ENCODE measurements at places on chromosomes 12 and 14. TPM values are rescaled to one million over a fixed set of nuclear protein-coding genes. Genes with fewer than 3 reads are reported as not detected.
A peak's percentile ranks its signal among the peaks of the same experiment; 100 is the strongest.

The INTS13 gene
- polyA plus RNA-seq: 22.6 TPM

The GLIPR1L1 gene
- polyA plus RNA-seq: not detected

The IRAK3 gene
- 3.6 TPM for polyA plus RNA-seq

The SLCO1B1 gene
- polyA plus RNA-seq: not detected

The BICDL1 gene
- 0.12 TPM for polyA plus RNA-seq

The PMCH gene
- not detected for polyA plus RNA-seq

- DNase-seq: no peak
These were observed 28.4 kb upstream of the FOXN3 start for GRCh38 chr14:89445273-89445973.

DNA sequence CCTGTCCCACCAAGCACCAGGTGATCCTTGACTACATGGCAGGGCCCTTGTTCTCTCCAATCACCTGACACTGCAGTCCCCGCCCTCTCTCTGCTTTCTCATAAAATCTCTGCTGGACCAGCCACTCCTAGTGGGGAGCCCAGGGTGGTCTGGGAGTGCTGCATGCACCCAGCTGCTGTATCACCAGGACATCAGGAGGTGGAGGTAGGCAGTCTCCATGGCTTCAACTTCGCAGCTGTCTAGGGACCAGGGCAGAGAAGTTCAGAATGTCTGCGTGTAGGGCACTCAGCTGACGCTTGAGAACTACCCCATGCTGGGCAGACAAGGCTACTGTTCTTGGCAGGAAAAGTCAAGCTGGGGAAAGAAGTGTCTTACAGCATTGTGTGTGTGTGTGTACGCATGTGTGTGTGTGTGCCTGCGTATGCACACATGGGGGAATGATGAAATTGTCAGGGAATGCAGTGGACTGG lies 2.6 kb downstream of the WSCD2 start:
- DNase-seq: no peak

DNA sequence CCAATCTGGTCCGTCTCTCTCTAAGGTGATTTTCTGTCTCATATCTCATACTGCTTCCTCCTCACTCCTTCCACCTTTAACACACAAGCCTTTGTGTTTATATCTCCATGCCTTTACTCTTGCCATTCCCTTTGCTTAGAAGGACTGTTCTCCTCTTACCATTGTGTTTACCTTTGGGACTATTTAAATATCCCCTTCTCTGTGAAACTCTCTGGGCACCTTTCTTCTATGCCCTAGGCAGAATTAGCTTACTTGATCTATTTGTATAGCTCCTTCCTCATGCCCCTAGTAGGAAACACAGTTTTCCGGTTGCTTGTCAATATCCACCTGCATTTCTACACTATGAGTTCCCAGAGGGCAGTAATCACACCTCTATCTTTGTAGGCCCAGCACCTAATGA lies 3.9 kb upstream of the AMHR2 start:
- no peak for DNase-seq

DNA sequence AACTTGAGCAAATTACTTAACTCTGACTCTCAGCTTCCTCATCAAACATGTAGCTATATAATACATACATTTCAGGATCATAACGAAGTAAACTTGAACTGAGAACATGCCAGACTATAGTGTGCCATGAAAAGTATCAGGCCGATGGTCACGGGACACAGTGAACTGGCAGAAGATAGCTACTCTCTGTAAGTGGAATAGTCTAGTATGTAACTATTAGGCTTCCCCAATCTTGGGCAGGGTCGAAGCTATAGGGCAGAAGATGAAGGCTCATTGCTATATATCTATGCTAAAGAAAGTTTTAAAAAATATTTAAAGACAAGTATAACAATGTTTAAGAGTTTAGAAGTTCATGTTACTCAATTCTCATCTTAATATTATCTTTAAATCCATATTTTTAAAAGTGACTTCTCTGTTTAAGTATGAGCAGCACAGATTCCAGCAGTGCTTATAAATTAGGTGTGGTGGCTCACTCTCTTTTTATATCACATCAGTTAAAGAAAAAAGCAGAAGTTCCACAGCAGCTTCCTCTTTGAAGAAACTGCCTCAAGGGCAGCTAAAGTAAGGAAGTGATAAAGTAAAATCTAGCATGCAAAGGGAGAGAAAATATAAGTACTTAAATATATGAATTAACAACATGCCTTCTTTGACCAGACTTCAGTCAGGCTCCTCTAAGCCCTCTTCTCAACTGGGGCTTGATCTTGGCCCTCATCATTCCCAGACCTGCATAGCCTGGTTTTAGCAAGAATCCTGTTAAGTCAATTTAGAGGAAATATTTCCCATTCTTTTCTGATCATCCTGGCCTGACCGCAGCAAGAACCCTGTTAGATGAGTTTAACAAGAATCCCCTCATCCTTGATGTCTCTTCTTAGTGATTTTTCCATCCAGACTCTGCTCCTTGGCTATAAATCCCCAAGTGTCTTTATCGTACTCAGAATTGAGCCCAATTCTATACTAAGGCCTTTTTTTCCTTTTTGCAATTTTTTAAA lies 8.4 kb upstream of the GLIPR1 start:
- DNase-seq: no peak

DNA sequence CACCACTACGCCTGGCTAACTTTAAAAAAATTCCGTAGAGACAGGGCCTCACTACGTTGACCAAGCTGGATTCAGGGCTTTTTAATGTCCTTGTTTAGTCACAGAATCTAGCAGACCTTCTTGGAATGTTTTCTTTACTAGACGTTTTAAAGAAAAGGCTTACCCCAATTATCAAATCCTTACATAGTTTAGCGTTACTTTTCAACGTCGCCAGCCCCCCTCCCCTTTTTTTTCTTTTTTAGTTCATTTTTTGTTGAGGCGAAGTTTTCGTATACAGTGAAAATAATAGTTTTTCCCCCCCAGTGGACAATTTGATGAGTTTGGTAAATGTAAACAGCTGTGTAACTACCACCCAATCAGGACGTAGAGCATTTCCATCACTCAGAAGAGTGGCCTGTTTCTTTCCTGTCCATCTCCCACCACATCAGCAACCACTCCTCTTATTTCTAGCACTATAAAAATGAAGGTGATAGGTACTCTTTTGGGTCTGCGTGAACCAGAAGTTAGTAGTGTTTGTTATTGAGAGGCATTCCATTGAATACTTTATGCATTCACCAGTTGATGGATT lies 753 bp upstream of the DLGAP5 start:
- DNase-seq: no peak

- DNase-seq: no peak
These were observed 274.6 kb downstream of the RAD51B start for GRCh38 chr14:68094158-68094557.

GRCh38 chr14:74491956-74492775 lies 939 bp downstream of the NPC2 start:
- DNase-seq: no peak

- no peak for DNase-seq
These were observed 17.1 kb upstream of the MDM1 start for GRCh38 chr12:68349220-68349621.

DNA sequence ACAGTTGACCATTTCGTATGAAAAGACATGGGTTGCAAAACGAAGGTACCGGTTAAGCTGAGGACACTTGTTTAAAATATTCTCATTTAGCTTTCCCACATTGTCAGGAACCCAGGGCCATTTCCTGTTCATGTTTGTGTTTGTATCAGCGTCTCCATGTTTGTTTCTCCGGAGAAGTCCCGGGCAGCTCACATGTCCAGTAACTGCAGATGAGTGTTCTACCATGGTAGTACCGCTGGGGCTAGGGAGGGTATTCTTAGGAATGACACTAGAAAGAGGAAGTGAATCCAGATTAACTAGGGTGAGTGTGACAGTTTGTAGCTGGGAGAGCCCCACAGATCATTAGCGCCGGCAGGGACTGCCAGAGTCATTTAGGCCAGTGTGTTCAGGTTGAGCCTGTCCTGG lies 50.0 kb upstream of the EVL start:
- DNase-seq: no peak

DNA sequence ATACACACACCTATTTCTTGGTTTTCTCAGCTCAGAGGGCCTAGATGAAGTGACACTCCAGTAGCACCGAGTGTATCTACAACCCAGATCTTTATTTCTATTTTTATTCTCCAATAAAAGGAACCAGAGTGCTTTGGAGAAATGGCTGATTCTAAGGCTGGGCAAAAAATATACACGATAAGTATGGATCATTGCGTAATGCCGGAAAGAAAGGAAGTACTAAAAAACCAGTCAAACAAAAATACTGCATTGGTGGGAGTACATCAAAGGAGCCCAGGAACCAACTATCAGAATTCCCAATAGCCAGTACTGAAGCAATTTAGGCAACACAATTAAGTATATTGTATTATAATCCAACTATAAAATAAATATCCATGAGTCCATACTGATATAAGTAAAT lies 400.9 kb upstream of the CCDC196 start:
- no peak for DNase-seq

DNA sequence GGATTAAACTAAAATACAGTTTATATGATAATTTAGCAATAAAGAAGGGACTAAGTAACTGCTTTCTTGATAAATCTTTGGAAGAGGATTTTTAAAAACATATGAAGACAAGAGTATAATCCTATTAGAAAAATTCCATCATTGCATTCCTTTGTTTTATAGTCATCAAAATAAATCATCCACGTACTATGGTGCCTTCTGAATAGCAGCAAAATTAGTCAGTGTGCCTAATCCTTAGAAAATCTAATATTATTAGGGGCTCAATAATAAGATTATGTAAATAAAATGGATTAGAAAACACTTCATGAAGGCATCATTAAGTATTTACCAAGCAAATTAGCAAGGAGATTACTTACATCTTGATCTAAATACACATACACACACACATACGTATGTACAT lies 102.1 kb downstream of the KCNH5 start:
- no peak for DNase-seq

- no peak for DNase-seq
These were observed 133.4 kb downstream of the DICER1 start for GRCh38 chr14:95023886-95024285.

- no peak for DNase-seq
These were observed 152.1 kb downstream of the METTL25 start for GRCh38 chr12:82510386-82510785.

GRCh38 chr12:9032202-9032964 lies 43.0 kb downstream of the KLRG1 start:
- no peak for DNase-seq

- no peak for DNase-seq
These were observed 9.6 kb upstream of the FOXG1 start for GRCh38 chr14:28756884-28757570.

DNA sequence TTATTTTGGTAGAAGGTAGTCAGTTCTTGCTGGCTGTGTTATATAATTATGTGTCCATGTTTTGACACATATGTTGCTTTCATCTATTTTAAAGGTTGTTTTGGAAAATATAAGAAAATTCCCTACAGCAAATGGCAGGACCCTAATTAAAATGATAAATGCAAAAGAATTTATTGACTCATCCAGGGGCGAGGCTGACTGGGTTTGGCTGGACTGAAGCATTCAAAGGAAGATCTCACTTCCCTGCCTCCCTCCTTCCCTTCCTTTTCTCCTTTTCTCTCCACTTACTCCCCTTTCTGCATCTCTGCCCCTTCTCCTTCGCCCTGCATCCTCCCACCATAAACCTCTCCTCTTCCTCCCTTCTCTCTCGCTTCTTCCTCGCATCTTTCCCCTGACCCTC lies 129.6 kb downstream of the SNAPC1 start:
- no peak for DNase-seq

DNA sequence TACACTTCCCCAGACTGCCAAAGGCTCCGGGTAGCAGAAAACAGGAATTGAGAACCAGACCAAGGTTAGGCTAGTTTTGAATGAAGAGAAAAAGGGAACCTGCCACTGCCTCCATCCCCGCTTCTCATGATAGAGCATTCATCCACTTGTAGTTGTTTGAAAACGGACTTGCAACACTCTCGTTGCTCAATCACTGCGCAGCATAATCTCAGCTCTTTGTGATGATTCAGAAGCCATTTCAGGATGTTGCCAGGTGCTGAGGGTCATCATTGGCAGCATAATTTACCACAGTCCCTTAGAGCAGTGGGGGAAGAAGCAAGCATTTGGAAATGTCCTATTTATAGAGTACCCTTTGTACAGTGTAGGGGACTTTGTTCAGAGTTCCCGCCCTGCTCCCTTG lies 25.6 kb downstream of the KCNK13 start:
- DNase-seq: peak; percentile 79

GRCh38 chr12:108635201-108635996 lies 1.7 kb upstream of the SELPLG start:
- DNase-seq: no peak

DNA sequence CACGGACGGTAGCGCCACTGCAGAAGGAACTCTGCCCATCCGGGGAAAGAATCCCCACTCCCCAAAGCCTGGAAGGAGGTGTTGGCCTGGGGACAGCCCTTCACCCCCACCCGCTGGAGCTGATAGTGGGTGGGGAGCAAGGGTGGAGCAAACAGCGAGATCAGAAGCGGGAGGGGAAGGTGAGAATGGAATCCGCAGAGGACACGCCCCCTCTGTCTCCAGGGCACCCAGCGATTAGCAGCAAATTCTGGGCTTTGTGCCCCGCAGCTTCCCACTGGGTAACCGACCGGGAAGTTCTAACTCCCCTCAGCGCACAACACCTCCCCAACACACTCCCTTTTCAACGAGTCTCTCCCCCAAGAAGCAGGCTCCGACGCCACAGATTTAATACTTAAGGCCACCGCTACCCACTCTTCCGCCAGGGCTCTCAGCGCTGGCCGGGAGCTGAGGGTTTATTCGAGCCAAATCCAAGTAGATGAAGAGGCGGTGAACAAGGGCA lies 1.4 kb downstream of the SLC25A29 start:
- no peak for DNase-seq

- DNase-seq: no peak
These were observed 8.1 kb upstream of the DENND5B start for GRCh38 chr12:31599053-31599452.

GRCh38 chr14:89371585-89372511 lies 45.2 kb downstream of the FOXN3 start:
- DNase-seq: no peak

- DNase-seq: no peak
These were observed 400.6 kb downstream of the RGS6 start for GRCh38 chr14:72332871-72333270.

- no peak for DNase-seq
These were observed 51.8 kb downstream of the PARP11 start for GRCh38 chr12:3821441-3821840.

- no peak for DNase-seq
These were observed 92.9 kb downstream of the PELI2 start for GRCh38 chr14:56211084-56211483.

- DNase-seq: no peak
These were observed 152.1 kb downstream of the GALC start for GRCh38 chr14:87840906-87841305.

DNA sequence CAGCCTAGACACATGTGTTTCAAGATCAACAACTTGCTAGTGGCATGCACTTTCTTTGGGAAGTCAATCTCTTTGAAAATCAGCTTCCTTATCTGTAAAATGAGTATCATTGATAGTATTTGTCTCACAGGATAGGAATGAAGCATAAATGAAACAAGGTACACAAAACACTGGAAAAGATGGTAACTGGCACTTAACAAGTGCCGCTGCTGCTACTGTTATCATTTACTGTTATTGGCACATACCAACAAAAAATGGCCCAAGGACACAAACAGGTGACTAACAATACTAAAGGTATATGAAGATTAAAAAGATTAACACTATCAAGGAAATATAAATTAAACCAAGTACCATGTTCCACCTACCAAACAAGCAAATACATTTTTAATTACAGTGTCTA lies 20.9 kb downstream of the HNRNPC start:
- DNase-seq: no peak
